ENCODE measurements at places on chromosomes 2 and 18.

GRCh38 chr2:70733646-70734180 lies 34.3 kb downstream of the ADD2 start:
- DNase-seq = no peak

- DNase-seq = no peak
These were observed 23.7 kb upstream of the ROCK2 start for GRCh38 chr2:11368059-11368572.

DNA sequence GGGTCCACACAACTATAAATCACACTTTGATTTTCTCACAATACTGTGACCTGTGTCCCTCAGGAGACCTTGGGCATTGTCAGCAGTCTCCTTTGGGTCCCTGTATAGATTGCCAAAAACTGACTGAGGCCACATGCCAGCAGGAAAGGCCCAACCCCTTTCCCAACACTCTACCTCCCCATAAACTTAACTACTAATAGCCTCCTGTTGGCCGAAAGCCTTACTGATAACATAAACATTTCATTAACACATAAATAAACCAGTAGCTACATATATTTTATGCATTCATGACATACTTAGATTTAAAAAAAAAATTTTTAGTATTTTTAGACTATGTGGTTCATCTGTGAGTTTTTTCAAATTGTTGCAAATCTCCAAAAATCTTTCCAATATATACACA lies 153.5 kb downstream of the ARL4C start:
- no peak for DNase-seq

GRCh38 chr2:240291337-240292034 lies 144.0 kb upstream of the GPC1 start:
- no peak for DNase-seq

DNA sequence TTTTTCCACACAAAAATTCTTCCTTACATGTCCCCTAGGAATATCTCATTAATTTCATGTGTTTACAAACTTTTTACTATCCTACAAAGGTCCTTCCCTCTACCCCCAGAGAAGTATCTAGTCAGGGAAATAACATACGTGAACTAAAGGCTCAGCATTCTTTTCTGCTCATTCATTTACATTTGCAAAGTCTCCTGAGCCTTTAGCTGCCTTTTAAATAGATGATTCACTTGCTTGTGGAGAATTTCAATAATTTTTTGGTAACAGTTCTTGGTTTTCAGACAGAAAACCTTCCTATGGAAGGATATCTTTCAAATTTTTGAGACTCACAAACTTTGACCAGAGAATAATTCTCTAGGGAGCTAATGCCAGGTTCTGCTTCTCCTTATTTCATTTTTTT lies 81.5 kb upstream of the RMDN2 start:
- no peak for DNase-seq

GRCh38 chr18:23574611-23575308 lies 11.5 kb downstream of the NPC1 start:
- DNase-seq = no peak

DNA sequence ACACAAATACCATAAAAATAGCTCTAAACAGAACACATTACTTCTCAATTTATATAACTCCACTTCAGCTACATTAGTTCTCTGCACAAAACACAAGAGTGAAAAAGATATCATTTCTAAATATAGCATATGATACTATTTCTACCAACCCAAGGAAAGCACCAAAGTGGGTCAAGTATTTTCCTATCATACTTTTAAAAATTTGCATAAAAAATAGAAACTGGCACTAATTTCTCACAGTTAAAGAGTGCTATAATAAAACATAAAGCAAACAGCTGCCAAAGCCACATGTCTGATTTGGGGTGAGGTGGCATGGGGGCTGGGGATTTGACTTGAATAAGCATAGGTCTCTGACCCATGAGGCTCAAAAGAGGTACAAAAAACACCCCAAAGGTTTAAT lies 61.5 kb downstream of the BARD1 start:
- DNase-seq = no peak

GRCh38 chr2:20604401-20604911 lies 46.4 kb downstream of the HS1BP3 start:
- no peak for DNase-seq

DNA sequence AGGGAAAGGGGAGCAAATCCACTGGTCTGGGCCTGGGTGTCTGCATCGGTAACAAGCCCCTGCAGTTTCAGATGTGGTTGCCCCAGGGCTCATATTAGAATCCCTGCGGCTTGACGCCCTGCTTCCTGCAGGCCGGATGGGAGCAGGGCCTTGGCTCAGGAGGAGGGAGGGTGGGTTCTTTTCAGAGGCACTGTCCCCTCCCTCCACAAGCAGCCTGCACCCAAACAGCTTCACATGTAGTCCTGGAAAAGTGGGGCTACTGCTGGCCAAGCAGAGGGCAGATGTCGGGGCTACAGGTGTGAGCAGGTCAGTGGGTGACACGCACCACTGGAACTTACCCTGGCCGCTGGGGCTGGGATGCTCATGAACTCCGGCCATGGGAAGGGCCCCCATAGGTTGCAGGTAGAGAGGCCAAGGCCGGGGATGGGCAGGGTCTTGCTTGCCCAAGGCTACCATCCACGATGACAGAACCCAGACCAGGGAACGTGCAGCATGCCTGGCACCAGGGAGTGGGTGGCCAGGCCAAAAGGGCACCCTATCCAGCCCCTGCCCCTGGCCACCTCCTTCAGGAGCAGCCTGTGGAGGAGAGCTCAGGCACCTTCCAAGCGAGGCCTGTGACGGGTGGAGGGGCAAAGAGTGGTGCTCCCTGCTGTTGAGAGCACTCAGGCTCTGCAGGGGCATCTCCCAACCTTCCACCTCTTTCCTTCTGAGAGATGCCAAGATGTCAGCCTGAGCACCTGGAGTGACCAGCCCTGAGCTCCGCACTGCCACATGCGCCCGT lies 16.8 kb downstream of the ARID5A start:
- DNase-seq = no peak

DNA sequence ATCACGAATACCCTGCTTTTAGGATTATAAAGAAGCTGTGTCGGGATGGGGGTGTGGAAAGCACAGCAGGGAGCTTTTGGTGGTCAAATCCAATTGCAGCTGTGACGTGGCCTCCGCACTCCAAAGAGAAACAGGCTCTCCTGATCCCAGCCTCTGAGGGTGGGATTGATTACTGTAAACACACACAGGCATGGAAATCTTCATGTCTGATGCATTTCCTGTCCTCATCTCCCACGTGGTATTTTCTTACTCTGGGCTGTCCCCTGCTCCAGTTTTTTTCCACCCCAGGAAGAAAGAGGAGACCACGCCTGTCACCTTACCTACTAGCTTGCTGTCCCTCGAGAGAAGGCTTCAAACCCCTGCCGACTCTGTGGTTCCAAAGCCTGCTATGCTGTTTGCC lies 22.7 kb downstream of the RNF152 start:
- DNase-seq = no peak

- no peak for DNase-seq
These were observed 176.4 kb upstream of the TCF4 start for GRCh38 chr18:55764386-55764785.

DNA sequence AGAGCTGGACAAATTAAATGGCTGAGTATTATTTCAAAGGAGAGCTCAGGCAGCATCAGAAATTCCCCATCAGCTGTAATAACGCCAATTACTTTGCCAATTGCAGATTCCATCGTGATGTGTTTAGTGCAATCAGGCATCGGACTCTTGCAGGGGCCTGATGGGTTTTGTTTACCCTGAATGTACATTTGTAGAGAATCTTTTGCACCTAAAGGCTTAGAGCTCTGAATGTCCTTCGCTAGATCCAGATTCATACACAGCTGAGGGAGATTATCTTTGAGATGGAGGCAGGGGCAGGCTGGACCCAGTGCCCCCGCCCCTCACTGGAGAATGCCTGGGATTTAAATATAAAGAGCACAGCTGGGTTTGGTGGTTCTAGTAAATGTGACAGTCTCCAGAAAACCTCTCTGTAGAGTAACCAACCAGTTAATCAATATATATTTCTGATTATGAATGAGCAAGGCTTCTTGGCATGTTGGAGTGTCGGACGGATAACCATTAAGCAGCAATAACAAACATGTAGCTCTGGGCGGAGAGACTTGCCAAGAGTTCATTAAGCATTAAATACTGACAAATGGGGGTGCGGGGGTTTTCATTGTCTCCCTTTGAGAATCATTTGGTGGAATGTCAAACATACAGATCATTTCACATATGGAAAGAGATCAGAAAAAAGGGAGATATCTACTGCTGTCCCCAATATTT lies 200.9 kb downstream of the SETBP1 start:
- DNase-seq = no peak

DNA sequence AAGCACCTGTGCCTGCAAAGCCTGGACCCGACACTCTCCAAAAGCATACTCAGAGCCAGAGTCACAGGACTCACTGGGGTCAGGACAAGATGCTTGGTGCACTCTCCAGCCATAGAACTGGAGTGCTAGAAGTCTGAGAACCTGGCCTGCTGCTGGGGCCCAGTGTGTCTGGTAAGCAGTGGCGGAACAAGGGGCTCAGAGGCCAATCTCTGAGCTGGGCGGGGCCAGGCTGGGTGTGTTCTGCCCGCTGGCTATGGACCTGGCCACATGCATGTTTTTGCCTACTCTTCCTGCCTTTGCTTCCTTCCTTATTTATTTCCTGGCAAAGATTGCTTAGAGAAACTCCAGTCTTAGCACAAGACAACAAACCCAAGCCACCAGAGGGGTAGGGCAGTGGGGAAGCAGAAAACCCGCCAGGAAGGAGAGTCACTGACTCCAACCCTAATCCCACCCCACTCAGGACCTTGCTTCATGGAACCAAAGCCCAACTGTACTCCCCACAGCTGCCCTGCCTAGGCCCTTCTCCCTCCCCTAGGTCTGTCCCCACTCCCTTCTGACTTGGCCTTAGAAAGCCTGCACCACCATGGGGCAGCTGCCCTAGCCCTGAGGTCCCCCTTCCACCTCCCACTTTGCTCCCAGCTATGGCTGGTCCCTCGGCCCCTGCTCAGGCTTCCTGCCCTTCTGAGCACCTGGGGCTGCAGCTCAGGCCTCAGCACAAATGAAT lies 315.5 kb downstream of the CELF4 start:
- no peak for DNase-seq

DNA sequence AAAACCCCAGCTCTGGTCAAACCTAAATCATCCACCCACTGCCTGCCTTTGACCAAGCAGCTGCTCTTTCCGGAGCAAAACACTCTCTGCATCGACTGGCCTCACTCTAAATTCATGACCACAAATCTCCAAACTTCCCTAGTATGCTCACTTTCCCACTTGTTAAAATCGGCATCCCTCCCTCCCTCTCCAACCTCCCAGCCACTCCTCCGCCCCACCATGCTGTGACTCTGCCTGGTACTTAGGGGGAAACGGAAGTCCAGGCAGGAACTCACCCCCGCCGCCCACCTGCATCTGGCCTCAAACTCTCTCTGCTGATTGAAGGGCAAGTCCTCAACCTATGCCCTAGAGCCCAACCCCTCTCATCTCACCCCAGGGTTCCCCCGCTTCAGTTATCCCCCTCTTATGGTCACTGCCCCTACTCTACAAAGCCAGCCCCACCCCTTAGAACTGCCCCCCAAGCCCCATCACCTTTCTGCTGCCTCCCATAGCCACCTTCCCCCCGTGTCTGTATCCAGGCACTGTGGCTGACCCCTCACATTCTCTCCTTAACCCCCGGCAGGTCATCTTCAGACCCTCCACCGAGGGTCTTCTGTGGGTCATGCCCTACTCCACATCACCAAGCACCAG lies 3.8 kb upstream of the ADRA2B start:
- DNase-seq = no peak

DNA sequence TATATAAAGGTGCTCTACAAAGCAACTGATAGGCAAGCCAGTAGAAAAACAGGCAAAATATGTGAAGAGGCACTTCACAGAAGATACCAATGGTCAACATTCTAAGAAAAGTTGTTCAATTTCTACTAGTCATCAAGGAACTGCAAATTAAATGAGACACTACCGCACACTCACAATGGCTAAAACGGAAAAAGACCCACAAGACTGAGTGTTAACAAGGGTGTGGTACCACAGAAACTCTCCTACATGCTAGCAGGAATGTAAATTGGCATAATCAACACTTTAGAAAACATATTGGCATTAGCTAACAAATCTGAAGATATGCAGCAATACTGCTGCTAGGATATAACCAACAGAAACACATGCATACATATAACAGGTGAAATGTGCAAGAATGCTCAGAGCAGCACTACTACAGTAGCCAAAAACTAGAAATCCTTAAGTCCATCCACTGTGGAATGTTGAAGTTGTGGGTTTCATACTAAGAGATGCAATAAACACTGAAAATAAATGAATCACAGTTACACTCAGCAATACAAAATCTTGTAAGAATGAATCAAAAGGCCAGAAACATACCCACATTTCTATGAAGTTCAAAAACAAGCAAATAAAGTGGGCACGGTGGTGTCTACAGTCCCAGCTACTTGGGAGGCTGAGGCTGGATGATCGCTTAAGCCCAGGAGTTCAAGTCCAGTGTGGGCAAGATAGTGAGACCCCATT lies 9.2 kb downstream of the RNU4ATAC start:
- no peak for DNase-seq

GRCh38 chr2:171238946-171239345 lies 78.3 kb upstream of the TLK1 start:
- DNase-seq = no peak

- DNase-seq = no peak
These were observed 247.3 kb downstream of the CNTNAP5 start for GRCh38 chr2:124272261-124272841.

DNA sequence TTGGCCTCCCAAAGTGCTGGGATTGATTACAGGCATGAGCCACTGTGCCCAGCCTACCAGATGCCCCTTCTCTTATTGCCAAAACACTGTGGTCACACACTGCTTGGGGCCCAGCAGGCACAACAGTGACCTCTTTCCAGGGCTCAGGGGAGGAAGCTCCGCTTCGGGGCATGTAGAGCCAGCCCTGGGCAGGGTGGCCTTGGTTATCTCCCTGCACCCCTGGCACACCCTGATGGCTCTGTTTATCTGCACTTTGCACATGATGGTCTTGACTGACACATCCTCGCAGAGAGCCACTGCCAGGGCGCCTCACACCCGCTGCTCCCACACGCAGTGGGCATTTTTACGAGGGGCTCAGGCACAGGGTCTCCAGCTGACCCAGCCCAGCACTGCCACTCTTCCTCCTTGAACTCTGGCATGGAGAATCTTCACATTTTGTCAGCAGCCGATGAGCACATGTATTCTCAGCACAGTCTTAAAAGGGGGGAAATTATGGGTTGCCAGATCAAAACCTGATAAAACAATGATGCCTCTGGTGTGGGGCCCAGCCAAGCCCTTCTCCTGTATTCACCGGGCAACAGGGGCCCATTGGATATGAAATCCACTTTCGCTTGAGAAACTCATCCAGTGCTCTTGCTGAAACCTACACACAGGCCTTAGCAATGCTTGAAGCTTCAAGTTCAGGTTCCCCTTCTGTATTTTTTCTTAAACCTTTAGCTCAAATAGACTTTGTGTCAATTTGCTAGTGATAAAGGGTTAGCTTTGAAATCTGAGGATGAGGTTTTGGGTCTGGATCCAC lies 5.9 kb downstream of the GYPC start:
- DNase-seq = no peak

DNA sequence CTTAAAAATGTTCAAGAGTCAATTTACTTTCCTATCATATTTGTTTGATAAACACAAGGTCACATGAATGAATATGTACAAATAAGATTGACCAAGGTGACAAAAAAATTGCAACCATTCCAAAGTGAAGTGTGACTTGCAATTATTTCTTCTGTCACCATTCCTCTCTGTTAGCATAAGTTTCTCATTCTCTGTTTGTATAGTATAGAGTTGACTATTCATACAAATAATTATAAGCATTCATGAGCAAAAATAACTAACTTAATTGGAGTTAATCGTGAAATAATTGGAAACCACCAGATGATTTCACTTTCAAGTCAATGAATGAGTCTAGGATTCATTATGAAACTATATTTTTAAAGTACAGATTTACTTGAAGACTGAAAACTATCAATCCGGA lies 42.1 kb downstream of the PGAP1 start:
- no peak for DNase-seq

Measured in stimulated activated CD8-positive, alpha-beta memory T cell treated with anti-CD3 and anti-CD28 coated beads, Interleukin-15, amount 100 ng/mL, for 1 hour (primary cell).